ENCODE measurements at places on chromosomes 3 and 15.

- no peak for DNase-seq
Observed at GRCh38 chr3:18282507-18282906, 142.6 kb downstream of the SATB1 start.

DNA sequence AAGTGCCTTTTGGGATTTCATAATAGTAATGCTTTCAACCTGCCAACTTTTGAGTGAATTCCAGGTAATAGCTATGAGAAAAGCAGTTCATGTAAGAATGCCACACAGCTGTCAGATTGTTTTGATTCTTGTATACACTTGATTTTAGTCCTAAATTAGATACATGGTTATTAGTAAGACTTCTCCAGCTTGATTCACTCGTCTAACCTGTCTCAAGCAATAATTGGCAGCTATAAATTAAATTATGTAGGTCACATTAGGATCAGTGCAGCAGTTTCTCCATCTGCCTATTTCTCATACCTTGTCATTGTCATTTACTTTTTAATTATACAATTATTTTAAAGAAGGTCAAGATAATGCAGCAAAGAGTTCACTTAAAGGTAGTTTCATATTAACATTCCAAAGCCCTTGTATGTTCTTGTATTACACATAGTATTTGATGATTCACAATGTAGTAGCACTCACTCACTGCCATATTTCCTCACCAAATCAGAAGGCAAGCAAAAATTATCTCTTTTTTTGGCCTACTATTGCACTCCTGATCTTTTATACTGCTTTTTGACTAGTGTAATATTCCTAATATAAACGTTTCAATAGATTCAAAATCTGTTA lies 10.9 kb upstream of the CRYBG3 start:
- DNase-seq, result no peak

GRCh38 chr15:40756938-40757337 lies 1.9 kb upstream of the RMDN3 start:
- DNase-seq, result no peak

GRCh38 chr3:2024713-2025112 lies 74.0 kb upstream of the CNTN4 start:
- no peak for DNase-seq

GRCh38 chr15:68730976-68731897 lies 89.5 kb downstream of the ANP32A start:
- no peak for DNase-seq

DNA sequence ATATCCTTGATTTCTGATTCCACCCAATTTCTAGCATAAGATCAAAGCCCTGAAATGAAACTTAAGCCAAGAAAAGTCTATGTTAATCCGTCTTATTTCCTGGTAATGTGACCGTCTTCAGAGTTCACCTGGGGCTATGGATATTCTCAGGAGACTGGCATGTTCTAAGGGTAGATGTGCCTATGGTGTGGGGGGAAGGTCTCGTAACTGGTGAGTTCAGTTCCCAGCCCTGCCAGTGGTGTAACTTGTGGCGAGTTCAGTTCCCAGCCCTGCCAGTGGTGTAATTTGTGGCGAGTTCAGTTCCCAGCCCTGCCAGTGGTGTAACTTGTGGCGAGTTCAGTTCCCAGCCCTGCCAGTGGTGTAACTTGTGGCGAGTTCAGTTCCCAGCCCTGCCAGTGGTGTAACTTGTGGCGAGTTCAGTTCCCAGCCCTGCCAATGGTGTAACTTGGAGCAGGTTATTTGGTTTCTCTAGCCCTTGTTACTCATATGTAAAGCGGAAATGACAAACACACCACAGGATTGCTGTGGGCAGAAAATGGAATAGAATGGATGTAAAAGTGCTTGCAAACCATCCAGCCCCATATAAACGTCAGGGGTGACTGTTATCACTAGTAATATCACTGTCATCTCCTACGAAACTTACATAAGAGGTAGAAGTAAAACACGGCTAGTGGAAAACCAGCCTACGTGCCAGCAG lies 30.4 kb downstream of the SLC51A start:
- no peak for DNase-seq

DNA sequence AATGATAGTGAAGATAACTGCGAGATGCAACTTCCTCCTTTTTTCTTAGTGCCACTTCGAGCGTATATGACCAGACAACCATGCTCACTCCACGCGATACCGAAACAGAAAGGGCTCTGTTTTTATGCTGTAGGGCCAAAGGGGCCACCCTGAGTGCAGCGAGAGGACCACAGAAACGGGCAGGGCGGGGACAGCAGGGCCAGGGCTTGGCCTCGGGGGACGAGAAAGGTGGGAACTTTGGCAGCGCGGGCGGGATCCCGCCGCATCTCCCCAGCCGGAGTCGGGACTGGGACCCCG lies 483 bp downstream of the VPS13C start:
- no peak for DNase-seq

- DNase-seq, result no peak
Observed at GRCh38 chr3:167785790-167786189, 50.3 kb downstream of the SERPINI1 start.

DNA sequence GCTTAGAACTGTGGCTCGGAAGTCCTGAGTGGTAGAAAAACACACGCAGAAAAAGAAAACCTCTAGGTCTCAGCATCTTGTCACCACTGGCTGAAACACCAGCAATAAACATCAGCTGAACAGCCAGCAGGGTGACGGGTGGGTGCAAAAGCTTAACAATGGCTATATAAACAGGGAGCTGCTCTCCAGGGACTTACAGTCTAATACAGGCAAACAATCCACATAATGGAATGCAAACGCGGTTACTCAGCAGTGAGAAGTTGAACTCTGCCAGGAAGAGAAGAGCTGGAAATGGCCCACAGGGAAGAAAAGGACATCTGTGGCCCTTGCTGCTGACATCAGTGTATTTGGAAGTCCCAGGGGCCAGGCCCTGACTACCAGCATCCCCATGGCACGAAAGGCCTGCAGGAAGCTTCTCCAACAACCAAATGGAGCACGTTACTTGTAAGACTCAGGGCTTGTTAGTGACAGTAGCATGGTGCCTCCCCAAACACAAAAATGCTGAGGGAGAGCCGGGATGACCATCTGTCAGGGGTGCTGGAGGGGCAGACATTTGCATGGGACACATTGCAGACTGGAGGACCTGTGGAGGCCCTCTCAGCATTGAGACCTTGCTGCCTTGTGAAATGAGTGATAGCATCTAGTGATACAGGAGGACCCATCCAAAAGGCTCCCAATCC lies 3.0 kb downstream of the HEG1 start:
- no peak for DNase-seq

DNA sequence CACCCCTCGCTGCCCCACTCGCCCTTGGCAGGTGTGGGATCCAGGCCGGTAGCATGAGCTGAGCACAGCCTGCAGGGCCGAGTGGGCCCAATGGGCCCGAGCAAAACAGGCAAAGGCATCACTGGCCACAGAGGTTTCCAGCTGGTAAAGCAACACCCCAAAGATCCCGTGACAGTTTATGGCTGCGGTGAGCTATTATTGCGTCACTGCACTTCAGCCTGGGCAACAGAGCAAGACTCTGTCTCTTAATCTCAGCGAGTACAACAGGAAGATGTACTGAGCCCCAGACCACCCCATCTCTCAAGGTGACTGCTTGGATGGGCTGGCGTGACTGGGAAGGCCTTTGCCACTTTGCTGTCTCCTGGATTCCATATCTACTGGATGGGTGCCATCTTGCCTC lies 4.3 kb downstream of the JMJD7 start:
- DNase-seq, result no peak

- no peak for DNase-seq
Observed at GRCh38 chr3:53231532-53232511, 24.0 kb downstream of the TKT start.

GRCh38 chr3:37737134-37737533 lies 124.5 kb upstream of the CTDSPL start:
- DNase-seq, result no peak

Data from stimulated activated CD8-positive, alpha-beta memory T cell treated with anti-CD3 and anti-CD28 coated beads, Interleukin-4, amount 100 ng/mL, for 4 hours (primary cell).